ENCODE measurements at places on chromosomes 1 and 21. TPM values are rescaled to one million over a fixed set of nuclear protein-coding genes. Genes with fewer than 3 reads are reported as not detected.

The OR2T29 gene
- not detected for total RNA-seq

The TTC34 gene
- 0.32 TPM for total RNA-seq

The RGS1 gene
- 0.22 TPM for total RNA-seq

The GBP7 gene
- total RNA-seq: not detected

The KRTAP13-2 gene
- not detected for total RNA-seq

DNA sequence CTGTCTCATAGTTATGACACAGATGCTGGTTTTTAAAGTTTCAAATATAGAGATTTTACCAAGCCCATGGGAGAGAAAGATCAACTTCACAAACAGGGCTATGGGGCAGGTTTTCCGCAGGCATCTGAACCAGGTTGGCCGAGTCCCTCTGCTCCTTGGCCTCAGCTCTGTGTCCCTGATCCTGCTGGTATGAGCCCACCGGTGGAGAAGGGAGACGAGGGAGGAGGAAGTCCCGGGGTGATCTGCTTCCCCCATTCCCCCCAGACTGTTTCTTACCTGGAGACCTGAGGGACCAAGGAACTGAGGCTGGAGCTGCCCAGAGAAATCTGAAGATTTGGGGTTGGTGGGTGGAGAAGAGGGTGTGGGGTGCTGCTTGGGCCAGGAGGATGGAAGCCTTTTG, 28.9 kb upstream of the BTG2 start:
- DNase-seq: peak; percentile 32

DNA sequence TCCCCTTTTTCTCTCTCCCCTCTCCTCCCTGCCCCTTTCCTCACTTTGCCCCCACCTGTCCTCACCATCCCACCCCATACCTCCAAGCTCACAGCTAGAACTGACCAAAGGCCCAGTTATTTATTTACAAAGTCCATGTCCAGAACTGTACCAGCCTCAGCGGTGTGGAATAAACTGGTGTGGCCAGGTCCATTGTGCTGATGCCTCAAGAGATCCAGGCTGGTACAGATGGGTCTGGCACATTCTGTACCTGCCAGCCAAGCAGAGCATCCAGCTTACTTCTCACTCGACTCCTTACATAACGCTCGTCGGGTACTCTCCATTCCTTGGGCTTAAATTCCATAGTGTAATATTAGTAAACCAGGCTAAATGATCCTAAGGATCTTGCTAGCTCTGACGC, 11.8 kb downstream of the PDZK1IP1 start:
- no peak for DNase-seq
